ENCODE measurements at places on chromosomes 5 and 9.

DNA sequence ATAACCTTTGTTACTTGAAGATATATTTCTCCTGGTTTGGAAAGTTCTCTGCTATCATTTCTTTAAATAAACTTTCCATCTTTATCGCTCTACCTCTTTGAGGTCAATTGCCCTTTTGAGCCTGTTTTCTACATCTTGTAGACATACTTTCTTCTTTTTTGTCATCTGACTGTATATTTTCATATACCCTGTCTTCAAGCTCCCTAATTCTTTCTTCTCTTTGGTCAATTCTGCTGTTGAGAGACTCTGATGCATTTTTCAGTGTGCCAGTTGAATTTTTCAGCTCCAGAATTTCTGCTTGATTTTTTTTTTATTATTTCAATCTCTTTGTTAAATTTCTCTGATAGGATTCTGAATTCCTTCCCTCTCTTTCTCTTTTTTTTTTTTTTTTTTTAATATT, 511.2 kb upstream of the GRAMD2B start:
- DNase-seq = no peak

DNA sequence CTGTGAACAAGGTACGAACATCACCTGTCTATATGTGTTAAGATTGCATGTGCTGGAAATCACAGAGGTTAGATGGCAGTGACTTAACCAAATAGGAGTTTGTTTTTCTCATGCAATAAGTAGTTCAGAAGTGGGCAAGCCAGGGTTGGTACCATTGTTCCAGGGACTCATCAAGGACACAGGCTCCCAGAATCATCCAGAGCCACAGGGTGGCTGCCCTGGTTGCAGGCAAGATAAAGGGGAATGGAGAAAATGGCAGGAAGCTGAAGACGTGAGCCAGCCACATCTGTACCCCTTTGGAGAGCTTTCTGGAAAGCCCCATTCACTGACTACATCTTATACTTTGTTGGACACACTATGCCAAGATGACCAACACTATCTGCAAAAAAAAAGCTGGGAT, 126.0 kb upstream of the IL12B start:
- no peak for DNase-seq

DNA sequence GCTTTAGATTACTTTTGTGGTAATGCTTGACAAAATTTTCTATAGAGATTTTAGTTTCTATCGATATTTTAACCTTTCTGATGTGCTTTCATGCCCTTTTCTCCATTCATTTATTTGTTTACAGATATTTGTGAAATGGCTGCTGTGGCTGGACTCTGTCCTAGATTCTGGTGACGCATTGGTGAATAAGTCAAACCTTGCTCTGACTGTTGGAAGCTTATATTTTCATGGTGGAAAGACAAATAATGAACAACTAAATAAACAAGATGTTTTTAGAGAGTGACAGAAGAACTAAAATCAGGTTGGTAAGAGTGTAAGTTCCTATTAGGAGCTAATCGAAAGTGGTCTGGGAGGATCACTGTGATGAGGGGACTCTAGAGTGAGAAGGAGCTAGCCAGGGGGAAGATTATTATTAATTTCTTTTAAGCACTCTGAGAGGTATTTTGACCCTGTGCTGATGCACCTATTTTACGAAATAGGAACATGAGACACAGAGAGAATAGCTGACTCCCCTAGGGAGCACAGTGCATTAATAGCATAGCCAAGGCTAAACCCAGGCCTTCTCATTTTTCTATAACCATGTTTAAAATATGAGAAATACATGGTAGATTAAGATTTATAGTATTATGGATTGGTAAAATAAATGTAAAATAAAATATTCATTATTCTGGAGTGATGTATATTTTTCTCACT, 411.9 kb upstream of the ARRDC3 start:
- DNase-seq = no peak

- no peak for DNase-seq
Observed at GRCh38 chr9:96615411-96615810, 4.2 kb downstream of the CDC14B start.

DNA sequence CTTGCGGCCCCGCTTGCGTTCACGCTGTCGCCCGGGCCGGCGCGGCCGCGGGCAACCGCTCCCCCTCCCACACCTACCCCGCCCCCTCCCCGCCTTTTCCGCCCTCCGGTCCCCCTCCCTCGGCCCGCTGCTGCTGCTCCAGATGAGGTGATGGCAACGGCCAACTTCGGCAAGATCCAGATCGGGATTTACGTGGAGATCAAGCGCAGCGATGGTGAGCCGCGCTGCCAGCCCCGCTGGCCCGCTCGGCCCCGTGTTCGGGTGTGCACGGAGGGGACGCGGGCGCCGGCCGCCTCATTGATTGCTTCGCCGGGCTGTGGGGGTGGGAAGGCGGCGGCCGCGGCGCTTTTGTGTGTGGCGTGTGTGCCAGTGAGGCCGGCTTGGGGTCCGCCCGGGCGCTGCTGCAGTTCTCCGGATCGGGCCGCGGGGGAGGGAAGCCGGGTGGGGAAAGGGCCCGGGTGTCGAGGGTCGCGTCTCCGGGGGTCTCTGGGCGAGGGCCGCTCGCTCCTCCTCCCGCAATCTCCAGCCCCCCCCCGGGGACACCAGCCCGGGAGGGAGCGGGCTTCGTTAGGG, 403 bp downstream of the KIF2A start:
- DNase-seq = no peak

- no peak for DNase-seq
Observed at GRCh38 chr5:68232277-68232676, 16.7 kb downstream of the PIK3R1 start.

- no peak for DNase-seq
Observed at GRCh38 chr5:130692770-130693169, 472.3 kb downstream of the HINT1 start.

GRCh38 chr5:62001640-62002039, 304.4 kb upstream of the KIF2A start:
- no peak for DNase-seq

DNA sequence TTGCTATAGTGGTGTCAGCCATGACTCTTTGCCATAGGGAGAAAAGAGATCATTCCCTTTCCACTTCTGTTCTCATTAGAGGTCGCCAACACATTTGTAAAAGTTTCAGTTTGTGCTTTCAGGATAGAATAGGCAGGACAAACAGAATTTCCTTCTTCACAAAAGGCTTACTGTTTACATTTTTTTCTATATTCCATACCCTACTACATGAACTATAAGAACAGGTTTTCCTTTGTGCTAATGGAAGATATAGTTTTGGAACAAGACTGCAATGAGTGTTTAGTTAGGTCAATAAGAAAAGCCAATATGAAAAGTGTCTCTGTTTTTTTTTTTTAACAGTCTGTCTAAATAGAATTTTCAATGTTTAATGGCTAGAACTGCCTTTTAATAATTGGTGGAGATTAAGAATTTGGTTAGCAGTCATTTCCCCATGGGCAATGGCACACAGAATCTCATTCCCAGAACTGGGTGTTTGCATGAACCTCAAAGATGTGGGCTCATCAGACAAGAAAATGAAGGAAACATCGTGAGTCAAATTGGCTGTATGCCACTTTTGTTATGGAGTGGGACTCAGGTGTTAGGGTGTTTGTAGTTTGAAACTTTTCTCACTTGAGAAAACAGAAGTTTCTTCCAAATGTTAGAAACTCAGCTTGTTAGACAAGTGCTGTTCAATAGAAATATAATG, 75.2 kb upstream of the PRLR start:
- DNase-seq = no peak

GRCh38 chr9:4298255-4299004, 1.4 kb downstream of the GLIS3 start:
- DNase-seq = no peak

GRCh38 chr5:168989731-168990505, 311.0 kb downstream of the SLIT3 start:
- DNase-seq = no peak

GRCh38 chr9:109907810-109908458, 127.9 kb downstream of the PALM2AKAP2 start:
- DNase-seq = no peak

DNA sequence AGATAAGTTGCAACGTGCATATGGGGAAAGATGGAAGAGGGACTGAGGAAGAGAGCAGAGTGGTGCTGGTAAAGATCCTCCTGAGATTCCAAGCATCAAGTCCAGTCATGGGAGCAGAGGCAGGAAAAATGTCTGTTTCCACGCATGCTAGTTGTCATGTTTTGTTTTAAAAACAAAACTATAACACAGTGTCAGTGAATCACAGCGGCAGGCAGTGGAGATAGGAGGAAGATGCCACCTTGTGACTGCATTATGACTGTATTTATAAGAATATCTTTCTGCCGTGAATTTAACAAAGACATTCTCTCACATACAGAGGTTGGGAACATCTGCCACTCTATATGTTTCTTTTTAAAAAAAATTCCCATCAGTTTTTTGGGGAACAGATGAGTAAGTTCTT, 3.7 kb upstream of the SVEP1 start:
- no peak for DNase-seq

GRCh38 chr5:126066836-126067235, 356.4 kb upstream of the GRAMD2B start:
- DNase-seq = no peak

GRCh38 chr5:151104795-151105194, 24.0 kb upstream of the TNIP1 start:
- DNase-seq = no peak

- DNase-seq = no peak
Observed at GRCh38 chr5:118529361-118530144, 458.8 kb downstream of the DTWD2 start.

Data from T-helper 2 cell (primary cell).